Posterior vena cava (tissue), 2 donors: ENCODE measurements at places on chromosomes 12 and 14. TPM values are rescaled to one million over a fixed set of nuclear protein-coding genes. Genes with fewer than 3 reads are reported as not detected.
A peak's percentile ranks its signal among the peaks of the same experiment; 100 is the strongest.

DNA sequence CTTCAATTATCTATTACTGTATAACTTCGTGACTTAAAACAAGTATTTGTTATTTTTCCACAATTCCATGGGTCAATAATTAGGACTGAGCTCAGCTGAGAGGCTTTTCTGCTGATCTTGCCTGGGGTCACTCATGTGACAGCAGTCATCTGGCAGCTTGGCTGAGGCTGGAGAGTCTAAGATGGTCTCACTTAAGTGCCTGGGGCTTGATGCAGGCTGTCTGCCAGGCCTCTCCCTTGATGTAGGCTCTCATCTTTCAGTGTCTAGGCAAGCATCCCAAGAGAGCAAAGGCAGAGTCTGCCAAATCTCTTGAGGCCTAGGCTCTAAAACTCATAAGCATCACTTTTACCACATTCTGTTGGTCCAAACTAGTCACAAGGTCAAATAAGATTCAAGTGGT lies 93.2 kb downstream of the NKX2-1 start:
- DNase-seq: no peak

SELPLG gene
- total RNA-seq: 14.4 TPM

GRCh38 chr12:68292151-68292943 lies 38.9 kb upstream of the IL22 start:
- no peak for DNase-seq

DNA sequence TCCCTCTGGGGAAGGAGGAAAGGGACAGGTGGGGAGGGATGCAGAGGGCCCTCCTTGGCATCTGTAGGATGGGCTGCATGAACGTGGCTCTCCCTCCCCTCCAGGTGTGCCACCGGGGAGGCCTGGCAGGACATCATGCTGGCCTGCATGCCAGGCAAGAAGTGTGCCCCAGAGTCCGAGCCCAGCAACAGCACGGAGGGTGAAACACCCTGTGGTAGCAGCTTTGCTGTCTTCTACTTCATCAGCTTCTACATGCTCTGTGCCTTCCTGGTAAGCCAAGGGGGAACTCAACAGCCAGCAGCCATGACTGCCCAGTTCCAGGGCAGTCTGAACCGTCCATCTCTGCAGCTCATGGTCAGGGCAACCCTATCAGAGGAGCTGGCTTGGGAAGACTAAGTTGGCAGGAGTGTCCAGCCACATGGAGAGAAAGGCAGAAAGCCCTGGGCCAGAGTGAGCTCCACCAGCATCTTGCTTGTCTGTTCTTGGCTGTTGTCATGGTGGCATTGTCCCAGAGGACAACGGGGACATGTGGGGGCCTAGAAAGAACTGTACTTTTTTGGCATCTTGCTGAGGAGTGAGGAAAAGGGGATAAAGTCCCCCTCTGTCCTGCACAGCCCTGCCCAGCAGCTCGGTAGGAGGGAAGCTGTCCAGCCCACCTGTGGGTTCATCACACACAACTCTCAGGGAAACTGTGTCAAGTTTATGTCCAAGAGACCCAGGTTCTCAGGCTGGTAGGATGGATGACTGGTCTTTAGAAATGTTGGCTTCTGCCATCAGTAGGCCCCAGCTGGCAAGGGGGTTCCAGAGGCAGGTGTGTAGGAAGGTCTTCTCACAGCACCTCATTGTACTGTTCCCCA lies 129.8 kb upstream of the FKBP4 start:
- no peak for DNase-seq

DNA sequence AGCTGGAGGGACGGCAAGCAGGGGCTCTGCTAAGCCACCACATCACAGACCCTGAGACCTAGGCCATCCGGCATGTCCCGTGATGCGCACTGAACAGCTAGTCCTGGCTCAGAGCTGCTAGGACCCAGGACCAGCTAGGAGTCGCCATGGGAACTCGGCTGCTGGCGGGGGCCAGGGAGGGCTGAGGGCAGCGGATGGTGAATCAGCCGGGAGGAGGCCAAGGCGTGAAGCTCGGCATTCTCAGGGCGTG lies 5.1 kb downstream of the AHNAK2 start:
- DNase-seq: peak; percentile 97

LPAR5 gene
- total RNA-seq: 3.3 TPM

FKBP3 gene
- total RNA-seq: 42.8 TPM

DNA sequence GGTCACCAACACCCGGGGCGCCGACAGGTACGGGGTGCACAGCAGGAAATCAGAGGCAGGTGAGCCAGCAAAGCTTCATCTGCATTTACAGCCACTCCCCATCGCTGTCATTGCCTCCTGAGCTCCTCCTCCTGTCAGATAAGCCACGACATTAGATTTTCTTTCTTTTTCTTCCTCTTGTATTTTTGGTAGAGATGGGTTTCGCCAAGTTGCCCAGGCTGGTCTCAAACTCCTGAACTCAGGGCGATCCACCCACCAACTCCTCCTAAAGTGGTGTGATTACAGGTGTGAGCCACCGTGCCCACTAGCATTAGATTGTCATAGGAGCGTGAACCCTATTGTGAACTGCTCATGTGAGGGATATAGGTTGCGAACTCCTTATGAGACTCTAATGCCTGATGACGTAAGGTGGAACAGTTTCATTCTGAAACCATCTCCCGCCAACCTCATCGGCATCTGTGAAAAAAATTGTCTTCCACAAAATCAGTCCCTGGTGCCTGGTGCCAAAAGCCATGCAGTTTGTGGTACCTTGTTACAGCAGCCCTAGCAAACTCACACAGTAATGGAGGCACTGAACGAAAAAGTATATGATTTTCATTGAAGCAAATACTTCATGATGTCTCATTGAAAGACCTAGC lies 1.5 kb downstream of the STYK1 start:
- DNase-seq: no peak

- DNase-seq: no peak
These were observed 5.6 kb downstream of the RIC8B start for GRCh38 chr12:106780010-106780631.

GRCh38 chr14:34650786-34651584 lies 21.0 kb upstream of the SNX6 start:
- no peak for DNase-seq

GRCh38 chr12:92079054-92079385 lies 66.6 kb downstream of the BTG1 start:
- DNase-seq: no peak

DNA sequence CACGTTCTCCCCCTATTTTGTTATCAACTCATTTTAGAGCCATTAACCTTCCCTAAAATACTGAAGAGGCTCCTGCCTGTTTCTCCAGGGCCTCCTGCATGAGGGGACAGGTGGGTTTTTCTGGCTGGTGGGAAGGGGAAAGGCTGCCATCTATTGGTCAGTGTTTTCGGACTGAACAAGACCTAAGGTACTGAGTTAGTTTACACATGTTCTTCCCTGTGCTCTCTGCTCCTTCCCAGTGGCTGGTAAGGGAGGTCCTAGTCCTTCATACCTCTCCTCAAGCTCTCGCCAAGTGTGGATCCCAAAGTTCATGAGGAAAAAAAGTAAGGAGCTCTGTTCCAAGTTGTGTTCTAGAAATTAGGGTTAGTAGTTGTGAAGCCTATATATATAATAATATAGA lies 357.5 kb downstream of the FSCB start:
- DNase-seq: no peak

GRCh38 chr12:65279369-65280112 lies 1.1 kb downstream of the MSRB3 start:
- no peak for DNase-seq

DNA sequence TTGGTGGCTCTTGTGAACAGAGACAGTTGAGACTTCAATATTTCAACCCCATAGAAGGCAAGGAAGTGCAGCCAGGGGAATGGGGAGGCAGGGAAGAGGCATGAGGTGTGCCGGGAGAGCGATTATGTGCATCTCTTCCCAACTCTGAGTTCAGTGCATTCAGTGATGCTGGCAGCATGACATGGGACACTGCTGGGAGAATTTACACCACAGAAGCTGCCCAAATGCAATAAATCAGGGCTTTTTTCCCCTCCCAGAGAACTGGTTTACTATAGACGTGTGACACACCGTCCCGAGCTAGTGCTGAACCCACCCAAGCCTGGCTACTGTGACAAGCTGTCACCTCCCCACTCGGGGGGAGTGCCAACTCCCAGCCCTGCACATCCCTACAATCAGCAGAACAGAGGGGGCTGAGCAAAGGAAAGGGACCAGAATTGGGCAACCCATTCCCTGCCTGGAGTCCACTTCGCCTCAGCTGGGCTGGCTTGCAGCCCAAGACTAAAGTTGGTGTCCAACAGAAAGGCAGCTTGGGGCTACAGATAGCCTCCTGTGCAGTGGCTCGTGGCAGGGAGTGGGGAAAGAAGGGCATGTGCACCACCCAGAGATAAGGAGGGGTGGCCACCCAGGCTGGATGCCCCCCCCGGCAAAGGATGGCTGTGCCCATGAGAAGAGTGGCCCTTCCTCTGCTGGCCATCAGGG lies 16.7 kb downstream of the AHSA1 start:
- DNase-seq: no peak

DNA sequence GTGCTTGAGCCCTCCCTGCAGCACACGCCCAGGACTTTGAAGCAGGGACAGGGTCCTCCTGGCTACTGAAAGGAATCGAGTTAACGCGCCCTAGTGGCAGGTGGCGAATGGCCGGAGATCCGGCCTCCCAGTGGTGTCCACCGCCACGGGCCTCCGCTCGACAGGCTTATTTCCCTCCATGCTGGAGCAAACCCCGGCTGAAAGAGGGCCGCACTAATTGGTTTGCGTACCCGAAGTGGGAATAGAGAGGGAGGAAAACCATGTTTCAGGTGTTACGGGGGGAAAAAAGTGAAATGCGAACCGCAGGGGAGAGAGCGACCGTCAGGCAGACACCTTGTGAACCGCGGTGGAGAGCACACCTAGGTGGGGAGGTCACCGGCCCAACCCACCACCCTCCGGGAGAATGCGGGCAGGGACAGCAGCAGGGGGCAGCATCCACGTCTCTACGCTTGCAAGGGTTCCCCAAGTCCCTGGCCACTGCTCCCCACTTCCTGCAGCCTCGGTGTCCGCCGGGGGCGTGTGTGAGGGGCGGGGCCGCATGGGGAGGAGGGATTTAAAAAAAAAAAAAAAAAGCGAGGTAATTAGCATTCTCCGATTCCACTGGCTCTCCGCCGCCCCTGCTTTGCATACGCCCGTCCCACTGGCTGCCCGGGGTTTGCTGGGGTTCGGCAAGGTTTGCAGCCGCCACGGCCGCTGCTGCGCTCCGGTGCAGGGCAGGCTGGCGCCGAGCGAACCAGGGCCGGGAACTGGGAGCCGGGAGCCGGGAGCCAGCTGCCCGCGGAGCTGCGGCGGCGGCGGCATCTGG lies 224.6 kb upstream of the CRY1 start:
- peak; percentile 89 for DNase-seq

DNA sequence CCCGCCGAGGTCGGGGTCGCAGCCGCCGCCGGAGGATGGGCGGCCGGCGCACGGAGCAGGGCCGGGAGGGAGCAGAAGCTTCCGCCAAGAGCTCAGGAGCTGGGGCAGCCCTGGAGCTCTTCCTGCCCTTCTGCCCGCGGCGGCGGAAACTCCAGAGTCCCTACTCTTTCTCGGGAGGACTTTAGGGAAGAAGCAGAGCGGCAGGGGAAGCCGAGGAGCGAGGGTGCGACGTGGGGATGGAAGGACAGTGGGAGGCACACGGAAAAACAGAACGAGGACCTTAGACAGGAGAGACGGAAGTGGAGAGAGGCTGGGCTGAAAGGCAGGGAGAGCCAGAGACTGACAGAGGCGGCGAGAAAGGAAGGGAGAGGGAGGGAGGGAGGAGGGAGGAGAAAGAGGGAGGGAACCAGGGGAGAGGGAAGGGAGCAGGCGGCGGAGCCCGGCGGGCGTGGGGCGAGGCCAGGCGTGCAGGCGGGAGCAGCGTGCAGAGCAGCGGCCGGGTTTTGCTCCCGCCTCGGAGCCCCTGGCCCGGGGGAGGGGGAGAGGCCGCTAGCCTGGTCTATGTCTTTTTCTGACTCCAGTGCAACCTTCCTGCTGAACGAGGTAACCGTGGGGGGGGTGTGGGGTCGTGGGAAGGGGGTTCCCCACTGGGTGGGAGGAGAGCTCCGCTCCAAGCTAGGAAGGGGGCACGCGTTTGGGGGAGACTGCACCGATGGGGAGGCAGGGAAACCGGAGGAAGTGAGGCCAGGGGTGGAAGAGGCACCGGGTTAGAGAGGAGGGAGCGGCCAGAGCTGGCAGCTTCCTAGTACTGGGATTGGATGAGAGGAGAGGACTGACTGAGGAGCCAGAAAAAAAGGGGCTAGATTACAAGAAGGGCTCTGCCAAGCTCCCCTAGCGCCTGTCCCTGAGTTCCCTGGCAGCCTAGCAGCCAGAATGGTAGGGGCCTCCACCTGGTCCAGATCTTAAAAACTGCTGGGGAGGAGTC lies 2.9 kb upstream of the CACNB3 start:
- DNase-seq: peak; percentile 90

OTOGL gene
- total RNA-seq: 0.24 TPM

DNA sequence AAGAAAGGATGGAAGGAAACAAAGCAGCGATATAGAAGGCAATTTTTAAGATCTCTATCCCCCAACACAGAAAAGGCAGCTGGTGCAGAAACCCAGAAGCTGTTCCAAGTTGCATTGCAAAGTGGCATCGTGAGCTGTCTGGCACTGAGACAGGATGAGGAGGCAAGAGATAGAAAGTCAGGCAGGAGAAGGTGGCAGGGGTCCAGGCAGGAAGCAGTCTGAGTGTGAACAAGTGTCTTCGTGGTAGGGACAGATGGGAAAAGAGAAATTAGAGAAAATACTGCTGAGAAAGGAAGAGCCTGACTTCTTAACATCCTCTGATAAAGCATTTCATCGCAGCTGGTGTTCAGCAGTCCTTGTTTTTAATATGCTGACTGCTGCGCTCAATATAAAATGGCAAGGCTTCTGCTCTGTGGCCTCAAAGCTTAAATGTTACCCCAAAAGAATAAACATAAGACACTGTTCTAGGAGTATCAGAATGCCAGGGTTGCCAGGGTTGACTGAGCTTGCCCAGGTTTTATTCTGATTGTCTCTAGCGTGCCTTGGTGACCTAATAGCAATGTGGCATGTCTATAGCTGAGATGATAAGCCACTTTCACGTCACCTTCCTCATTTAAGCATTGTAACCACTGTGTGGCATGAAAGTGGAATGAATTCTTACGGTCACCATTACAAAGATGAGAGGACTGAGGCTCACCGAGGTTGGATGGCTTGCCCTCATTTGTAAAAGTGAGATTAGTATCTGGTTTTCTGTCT lies 397.6 kb downstream of the NUAK1 start:
- DNase-seq: no peak
